Stimulated activated CD4-positive, alpha-beta T cell treated with anti-CD3 and anti-CD28 coated beads, Interleukin-1b, Interleukin-23, amount 100 ng/mL, for 1 hour (primary cell): ENCODE measurements at places on chromosomes 16 and 17.

DNA sequence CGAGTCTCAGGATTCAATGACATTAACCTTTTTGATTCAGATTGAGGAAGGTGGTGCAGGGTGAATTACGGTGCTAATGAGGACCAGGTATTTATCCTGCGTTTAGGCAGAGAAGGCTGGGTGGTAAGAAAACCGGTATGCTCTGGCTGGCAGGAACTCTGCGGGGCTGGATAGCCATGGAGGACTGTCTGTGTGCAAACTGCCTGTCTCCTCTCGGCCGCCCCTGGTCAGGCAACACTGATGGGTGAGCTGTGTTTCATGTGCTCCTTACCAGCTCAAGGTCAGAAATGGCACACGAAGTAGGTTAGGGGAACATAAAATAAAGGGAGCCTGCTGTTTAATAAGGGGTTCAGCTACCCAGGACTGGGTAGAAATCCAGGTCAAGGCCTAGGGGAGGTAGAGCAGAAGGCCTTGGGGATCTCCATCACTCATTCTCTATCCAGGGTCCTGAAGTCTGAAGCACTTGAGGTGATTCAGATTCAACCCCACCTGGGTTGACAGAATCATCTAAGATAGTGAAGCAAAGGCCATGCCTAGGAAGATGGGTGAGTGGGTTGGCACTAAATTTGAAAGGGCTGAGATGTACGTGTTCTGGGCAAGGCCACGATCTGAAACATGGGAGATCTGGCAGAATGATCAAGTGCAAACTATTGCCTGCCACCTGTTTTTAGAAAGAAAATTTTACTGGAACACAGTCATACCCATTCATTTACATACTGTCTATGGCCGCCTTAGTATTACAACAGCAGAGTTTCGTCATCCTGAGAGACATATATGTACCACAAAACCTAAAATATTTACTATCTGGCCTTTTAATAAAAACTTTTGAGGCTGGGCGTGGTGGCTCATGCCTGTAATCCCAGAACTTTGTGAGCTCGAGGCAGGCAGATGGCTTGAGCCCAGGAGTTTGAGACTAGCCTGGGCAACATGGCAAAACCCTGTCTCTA lies 292.5 kb downstream of the XYLT1 start:
- DNase-seq: no peak

DNA sequence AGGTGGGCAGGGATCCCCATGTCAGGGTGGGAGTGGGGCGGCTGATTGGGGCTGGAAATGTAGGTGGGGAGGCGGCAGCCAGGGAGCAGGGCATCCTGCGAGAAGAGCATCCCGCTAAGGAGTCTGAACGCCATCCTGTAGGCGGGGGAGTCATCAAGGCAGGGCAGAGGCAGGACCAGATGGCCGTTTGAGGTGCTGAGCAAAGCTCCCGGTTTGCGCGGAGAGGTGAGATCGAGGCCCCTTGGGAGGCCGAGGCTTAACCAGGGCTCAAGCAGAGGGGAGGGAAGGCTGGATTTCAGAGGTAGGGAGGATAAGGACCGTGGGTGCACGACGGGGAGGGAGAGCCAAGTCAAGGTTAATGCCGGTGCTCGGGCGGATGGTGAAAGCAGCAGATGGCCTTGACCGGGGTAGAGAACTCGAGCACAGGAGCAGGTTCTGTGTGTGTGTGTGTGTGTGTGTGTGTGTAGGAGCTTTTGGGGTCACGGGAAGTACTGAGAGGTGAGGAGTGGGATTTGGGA lies 472 bp upstream of the NME2 start:
- DNase-seq: no peak

GRCh38 chr16:69306031-69306430 lies 5.1 kb upstream of the VPS4A start:
- no peak for DNase-seq

GRCh38 chr17:40519089-40519775 lies 17.8 kb upstream of the TNS4 start:
- DNase-seq: no peak

GRCh38 chr17:8359769-8360168 lies 16.7 kb downstream of the KRABD2 start:
- no peak for DNase-seq

GRCh38 chr16:14458576-14458975 lies 171.5 kb downstream of the PARN start:
- DNase-seq: no peak

- DNase-seq: no peak
Observed at GRCh38 chr17:59914274-59914854, 21.4 kb downstream of the RPS6KB1 start.

DNA sequence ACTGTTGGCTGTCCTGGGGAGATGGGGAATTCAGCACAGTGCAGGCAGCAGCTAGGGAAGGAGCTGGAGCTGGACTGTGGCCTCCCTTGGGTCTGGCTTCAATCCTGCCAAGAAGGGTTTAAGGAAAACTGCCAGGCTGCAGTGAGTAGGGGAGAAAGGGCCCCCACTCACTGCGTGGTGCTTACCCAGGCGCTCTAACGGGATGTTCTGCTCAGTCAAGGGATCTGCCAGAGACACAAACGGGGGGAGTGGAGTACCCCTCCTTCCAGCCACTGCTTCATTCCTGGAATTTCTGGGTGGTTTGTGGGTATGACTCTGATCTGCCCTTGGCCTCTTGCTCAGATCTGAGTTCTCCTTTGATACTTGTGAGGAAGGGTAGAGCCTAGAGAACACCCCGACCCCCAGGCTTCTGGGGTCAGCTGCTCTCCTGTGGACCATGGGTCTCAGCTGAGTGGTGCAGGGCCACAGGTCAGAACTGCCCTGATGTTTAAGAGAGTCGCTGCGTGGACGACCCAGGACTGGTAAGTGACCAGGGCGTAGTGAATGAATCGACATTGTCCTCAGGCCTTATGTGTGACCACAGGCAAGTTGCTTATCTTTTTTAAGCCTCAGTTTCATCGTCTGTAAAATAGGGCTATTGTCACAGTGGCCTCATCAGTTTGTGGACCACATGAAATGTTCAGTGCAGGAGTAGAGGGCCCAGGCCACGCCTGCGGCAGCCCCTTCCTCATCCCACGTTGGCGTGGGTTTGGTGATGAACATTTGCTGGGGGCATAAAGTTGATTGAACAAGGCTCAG lies 9.6 kb downstream of the CRISPLD2 start:
- DNase-seq: no peak

DNA sequence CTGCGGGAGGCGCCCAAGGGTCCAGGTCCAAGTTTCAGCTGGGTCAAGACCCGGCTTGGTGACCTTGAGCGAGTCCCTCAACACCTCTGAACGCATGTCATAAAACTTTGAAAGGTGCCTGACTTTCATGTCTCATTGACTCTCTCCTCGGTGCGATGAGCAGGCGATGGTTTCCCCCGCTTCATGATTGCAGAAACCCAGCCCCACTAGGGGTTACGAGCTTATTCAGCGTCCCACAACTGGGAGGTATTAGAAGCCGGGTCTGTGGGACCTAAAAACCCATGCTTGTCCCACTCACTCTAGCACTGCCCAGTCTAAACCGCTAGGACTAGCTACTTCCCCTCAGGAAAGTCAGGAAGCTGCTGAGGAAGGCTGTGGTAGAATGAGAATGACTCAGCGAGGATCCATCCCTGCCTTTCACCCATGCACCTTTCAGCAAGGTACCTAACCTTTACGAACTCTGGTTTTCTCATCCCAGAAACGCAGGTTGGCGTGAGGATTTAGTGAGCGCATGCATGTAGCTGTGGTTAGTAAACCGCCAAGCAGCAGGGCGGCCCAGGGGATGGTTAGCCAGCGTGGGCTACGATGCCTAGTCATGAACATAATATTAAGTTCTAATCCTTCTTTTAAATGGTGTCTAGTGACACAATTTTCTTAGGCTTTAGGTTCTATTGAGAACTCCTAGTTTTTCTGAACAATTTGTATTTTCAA lies 26.2 kb upstream of the RFFL start:
- peak; percentile 23 for DNase-seq

- DNase-seq: no peak
Observed at GRCh38 chr16:30438835-30439234, 6.8 kb downstream of the SEPHS2 start.

DNA sequence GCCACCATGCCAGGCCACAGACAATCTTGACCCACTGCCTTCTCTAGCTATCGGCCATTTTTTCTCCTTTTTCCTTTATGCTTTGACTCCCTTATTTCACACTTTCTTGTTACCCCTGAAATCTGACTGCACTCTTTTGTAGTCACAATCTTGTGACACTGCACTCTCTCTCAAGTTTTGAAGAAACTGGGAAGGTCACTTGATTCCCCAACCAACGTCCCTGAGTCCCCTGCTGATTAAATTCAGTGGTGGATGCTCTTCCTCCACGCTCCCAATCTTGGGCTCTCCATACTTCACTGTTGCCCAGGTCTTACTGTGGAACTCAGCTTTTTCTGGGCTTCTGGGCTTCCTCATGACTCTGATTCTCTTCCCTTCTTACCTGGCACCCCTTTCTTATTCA lies 33.9 kb downstream of the PECAM1 start:
- DNase-seq: no peak
